ENCODE measurements at places on chromosomes 2 and 18.

DNA sequence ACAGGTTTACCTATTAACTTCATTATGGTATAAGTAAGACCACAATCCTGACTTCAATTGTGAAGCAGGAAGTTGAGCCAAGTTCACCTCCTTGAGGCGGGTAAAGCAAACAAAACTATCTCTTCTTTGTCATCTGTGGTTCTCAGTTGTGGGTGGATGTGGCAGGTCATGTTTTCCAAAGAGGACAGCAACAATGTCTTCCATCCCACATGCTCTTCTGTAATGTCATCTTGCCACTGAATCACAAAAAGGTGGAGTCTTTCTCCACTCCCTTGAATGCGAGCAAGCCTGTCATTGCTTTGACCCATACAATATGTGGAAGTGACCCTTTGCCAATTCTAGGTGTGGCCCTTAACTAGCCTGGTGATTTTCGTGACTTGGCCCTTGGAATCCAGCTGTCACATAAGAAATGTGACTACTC is 98.7 kb downstream of the GRB14 start:
- no peak for DNase-seq

DNA sequence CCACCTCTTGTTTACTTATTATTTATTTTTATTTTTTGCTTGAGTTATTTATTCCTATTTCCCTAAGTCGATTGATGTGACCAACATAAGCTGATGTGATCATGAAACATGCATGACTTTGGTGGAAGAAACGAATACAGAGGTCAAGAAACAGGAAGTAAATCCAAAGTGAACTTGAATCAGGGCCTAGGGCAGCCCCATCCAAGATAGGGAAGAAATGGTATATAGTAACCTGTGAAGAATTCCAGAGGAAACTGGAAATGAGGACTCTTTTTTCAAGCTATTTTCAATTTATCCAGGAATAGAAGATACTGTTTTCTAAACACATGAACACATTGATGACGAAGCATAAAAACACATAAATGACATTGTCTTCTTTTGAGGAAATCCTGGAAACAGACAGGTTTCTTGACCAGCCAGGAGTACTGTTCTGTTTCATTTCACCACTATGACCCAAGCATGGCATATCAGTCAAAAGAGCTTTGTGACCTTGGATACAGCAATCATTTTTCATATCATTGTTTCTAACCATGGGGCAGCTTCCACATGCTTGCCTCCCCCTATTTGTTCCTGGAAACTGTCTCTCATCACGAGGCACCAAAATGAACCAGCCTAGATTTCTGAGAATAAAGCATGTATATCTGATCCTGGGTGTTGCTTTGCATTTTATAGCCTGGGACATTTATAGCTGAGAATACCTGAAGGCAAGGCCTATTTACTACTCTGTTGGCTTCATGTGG is 9.1 kb upstream of the LCLAT1 start:
- DNase-seq = no peak

GRCh38 chr2:144099780-144100377 is 420.0 kb downstream of the ZEB2 start:
- peak; percentile 87 for DNase-seq

GRCh38 chr2:203730076-203730729 is 23.8 kb downstream of the CD28 start:
- peak; percentile 26 for DNase-seq

DNA sequence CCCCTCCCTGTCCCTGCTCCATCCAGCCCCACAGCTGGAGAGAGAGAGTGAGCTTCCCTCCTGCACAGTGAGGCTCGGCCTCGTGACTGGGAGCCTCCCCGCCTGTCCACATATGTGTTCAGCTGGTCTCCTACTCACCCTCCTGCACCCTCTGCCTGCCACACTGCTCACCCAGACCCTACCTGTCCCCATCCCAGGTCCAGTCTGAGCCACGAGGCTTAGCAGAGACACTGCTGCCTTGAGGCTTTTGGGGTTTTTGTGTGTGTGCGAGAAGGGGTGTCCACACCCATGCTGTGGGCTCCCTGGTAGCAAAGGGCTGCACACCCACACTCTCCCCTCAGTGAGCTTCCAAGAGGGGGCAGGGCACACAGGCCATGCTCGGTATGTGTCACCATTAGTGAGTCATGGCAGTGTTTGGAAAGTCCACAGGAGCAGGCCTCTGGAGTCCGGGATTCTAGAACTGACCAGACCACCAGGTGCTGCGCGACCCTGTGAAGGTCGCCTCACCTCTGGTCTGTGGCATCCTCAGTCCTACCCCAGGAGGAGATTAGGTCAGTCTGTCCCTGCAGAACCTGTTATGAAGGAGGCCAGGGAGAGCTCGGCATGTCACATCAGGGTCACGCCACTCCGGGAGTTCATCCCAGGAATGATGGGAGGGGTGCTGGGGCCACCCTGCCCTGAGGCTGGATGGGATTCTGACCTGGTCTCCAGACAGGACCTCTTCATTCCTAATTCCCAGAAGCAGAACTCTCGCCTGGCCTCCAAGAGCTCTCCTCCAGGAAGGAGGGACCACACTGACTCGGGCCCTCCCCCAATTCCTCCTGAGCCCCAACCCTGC is 39.9 kb upstream of the SMAD7 start:
- DNase-seq = peak; percentile 71

DNA sequence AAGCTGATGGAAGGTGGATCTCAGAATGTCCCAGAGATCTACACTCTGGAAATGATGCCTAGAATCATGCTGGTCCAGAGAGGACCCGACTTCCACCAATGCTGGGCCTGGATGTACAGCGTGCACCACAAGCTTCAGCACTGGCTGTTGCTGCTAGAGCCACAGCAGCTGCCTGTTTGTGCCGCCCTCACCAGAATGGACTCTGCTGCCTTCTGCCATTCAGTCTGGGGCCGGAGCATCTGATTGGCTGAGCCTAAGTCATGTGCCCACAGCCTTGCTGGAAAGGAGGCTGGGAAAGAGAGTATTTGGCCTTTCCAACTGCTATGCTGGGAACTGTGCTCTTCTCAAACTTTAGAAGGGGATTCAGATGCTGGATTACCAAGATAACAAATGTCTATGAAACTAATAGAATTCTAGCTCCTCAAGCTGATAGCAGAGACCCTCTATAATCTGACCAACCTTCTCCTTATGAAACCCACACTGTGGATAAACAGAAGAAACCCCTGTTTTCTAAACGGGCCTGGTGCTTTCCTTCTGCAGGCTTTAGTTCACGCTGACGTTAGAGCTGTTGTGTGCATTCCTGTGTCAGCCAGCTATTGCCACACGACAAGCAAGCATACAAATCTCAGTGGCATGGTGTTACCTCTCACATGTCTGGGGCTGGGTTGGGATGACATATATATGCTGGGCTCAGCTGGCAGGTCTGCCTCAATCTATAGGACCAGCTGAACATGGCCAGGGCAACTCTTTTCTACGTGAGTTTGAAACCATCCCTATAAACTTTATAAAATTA is 4.1 kb upstream of the LOXHD1 start:
- peak; percentile 23 for DNase-seq

DNA sequence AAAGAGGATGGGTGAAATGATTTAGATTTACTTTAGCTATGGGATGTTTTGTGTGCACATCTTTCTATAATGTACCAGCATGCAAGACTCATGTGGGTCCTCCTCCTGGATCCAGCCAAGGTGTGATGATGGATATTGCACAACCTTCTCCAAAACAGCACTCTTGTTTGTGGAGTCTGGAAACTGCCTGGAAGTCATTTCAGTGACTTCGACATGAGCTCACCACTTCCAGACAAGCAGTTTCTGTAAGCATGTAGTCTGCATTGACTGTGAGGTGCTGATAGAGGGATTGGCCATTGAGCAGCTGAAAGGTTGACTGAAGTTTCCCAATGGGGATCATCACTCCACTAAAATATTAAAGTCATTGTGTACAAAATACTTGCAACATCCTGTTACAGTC is 154.0 kb downstream of the TRIB2 start:
- peak; percentile 49 for DNase-seq

DNA sequence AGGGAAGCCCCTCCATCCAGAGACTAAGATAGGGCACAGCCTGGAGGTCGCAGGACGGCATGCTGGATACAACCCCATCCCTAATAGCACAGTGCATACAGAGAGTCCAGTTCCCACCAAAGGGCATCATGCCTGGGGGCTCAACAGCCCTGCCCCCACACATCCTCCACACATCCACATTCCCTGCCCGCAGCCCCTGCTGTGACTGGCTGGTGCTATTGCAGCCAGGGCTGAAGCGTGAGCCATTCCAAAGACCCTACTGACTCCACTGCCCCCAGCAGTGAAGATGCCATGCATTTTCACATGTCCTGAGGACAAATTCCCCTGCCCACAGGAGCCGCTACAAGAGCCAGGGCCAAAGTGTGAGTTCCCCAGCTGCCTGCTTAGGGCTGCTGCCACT is 641.6 kb downstream of the METTL4 start:
- no peak for DNase-seq

DNA sequence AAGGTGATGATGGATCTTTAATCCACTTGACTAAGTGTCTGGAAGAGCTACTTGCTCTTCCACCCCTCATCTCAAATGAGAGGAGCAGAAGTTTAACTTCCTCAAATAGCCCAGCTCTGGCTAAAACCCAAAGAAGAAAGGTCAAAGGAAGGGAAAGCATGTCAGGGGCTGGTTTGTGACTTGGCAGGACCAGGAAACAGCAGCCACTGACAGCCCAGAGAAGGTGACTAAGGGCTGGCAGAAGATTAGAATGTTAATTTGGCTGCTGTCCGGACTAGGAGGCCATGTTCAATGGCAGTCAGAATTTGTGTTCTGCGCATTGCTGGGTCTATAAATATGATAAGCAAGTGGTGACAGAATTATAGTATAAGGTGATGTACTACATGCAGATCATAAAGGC is 386.2 kb downstream of the SETBP1 start:
- DNase-seq = no peak

- no peak for DNase-seq
Observed at GRCh38 chr2:182057002-182057401, 71.3 kb downstream of the PPP1R1C start.

DNA sequence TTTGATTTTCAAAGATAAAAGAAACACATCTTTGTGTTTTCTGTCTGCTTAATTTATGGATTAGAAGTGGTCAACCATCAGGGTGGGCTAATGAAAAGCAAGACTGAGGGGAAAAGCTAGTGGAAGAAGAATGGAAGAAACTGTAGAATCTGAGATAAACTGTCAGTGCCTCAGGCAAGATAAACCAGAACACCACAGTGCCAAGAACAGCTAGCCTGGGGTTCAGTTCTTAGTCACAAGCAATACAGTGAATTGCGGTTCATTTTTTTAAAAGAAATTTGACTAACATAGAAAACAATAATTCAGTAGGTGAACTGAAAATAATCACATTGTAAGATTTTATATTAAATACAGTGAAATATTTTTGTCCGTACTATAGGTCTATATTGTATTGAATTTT is 22.0 kb upstream of the LNPK start:
- DNase-seq = no peak

DNA sequence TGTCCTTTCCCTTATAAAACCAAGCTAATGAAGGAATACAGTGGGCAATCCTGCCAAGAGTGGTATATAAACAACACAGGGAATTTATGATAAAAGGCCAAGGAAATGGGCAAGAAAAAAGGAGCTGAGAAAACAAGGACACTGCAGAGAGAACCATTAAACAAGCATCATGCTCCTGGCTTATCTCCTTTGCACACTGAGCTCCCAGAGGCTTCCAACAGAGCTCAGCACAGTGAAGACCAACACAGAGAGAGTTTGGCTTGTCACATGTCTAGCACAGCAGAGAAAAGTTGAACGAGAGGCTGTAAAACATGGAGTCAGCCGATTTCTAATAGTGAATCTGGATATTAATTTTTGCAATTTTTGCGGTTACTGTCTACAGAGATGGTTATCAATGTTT is 68.0 kb upstream of the KLF7 start:
- DNase-seq = no peak

- no peak for DNase-seq
Observed at GRCh38 chr2:10971888-10972260, 60.1 kb downstream of the KCNF1 start.

DNA sequence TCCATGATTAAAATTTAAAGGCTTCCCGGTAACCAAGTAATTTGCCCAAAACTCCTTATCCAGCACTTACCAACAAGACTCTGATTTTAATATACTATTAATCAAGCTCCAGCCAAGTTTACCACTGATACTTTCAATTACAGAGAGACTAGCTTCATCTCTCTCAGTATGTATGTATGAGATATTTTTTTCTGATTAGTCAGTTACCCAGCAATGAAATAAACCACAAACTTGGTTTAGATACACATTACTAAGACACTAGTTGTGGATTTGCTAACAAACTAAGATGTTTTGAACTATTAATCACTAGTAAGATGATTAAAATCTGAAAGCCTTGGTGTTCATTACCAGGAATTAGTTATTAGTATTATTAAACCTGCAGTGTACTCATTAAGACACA is 1272.2 kb upstream of the ACVR2A start:
- peak; percentile 48 for DNase-seq

DNA sequence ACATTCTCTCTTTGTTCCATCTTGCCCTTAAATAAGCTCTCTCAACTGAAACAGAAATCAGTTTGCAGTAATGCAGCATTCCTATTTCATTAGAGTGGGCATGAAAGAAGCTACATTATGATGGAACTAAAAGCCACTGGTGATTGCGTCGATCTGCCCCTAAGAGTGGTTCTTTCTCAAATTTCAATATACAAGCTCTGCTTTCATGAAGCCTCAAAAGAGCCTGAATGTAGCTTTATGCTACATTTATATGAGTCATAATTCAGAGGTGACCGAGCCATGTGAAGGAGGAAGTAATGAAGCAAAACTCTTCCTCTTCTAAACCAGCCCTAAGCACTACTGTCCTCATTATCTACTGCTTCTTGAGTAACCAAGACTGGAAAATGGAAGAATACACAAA is 64.8 kb upstream of the CYTIP start:
- no peak for DNase-seq

GRCh38 chr2:136131484-136131960 is 13.6 kb upstream of the CXCR4 start:
- DNase-seq = no peak

GRCh38 chr2:128395640-128396499 is 77.2 kb upstream of the HS6ST1 start:
- DNase-seq = no peak

DNA sequence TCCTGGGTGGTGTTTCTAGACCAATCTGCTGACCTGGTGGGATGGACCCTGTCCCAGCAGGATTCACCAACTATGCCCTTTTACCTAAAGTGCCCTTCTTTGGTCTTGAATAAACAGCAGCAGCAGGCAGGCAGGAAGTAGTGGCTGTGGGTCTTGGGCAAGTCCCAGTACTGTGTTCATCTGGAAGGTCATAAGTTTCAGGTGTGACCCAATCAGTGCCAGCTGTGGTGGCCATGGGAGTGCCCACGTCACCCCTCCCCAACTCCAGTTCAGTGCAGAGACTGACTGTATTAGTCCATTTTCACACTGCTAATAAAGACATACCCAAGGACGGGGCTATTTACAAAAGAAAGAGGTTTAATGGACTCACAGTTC is 148.3 kb upstream of the SRD5A2 start:
- no peak for DNase-seq

DNA sequence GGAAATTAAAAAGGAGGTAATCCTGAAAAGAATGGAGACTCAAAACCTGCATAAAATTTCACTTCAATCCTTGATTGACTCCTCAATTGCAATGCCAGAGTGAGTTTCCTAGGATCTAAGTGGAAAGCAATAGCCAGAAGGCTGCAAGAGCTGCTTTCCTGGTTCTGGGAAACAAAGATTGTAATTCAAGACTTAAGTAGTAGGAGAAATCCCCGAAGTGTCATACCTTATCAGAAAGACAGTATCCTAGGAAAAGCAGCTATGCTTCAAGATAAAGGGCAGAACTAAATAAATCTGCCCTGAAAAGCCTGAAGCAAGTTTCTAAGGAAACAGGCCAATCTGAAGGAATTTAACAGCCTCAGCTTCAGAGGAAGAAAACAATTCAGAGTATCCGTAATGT is 390.2 kb downstream of the DSC3 start:
- no peak for DNase-seq

GRCh38 chr2:236254001-236254400 is 10.2 kb downstream of the ASB18 start:
- DNase-seq = no peak
